ENCODE measurements at places on chromosomes 7 and 10.

- no peak for DNase-seq
These were observed 902 bp upstream of the FZD9 start for GRCh38 chr7:73432676-73433075.

- DNase-seq: no peak
These were observed 173.9 kb downstream of the RNLS start for GRCh38 chr10:88409236-88409635.

DNA sequence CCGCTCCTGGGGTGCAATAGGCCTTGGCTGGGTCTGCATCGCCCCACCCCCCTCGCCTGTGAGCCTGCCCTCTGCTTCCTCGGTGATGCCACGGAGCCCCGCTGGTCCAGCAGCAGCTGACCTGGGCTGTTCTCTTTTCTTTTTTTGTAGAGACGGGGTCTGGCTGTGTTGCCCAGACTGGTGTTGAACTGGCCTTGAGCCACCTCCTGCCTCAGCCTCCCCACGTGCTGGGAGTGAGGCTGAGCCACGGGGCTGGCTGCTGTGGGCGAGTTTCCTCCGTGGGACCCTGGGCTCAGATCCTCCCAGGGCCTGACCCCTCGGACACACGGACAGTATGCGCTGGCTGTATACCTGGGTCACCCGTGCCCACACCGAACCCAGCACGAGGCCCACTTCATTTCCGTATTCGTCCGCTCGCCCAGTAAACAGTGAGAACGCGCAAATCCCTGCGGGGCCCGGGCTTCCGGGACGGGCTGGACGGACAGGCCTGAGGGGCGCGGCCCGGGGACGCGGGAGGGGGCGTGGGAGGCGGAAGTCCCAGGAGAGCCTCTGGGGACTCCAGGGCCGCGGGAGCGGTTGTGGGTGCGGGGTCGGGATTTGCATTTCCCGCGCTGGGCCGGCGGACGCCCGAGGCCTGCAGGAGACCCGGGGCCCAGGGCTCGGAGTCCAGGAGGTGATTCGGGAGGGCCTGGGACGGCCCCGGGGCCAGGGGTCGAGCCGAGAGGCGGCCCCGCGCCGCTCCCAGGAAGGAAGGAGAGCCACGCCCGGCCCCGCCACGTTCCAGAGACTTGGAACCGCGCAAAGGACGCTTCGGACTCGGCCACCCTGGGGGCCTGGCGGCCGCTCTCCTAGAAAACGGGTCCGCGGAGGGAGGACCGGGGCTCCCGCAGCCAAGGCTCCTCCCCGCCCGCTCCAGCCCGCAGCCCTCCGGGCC, 57.7 kb upstream of the DNAJB6 start:
- no peak for DNase-seq

DNA sequence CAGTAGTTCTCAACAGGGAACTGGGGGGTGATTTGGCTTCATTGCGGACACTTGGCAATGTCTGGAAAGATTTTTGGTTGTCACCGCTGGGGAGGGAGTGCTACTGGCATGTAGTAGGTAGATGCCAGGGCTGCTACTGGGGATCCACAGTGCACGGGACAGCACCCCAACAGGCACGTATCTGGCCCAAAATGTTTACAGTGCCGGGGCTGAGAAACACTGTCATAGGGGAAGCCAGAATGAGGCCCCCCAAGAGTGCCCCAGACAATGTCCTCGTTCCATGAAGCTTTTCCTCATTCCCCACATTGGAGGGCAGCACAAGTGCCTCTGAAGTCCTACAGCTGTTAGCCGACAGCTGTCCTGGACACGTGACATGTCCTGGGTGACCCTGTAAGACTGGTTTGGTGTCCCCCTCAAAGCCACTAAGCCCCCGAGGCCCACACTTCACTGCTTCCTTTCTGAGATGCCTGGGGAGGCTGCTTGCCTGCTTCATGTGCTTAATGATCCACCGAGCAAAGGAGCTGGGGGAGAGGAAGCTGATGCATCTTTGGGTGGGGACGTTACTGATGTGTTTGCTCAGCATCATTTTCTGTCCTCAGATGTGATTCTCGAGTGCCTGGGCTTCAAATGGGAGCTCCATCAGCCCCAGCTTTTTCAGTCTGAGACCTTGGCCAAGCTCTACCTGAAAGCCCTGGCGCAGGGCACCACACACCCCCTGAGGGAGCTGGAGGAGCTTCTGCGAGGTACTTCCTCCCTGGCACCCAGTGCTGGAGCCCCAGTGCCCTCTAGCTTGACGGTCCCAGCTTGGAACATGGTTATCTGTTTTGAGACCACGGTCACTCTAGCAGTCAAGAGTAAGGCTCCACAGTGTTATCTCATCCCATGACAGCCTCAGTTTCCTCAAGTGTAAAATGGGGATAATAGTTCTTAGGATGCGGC, 14.7 kb downstream of the BTBD16 start:
- DNase-seq: no peak

GRCh38 chr7:142301923-142302550, 44.2 kb upstream of the PRSS58 start:
- no peak for DNase-seq

GRCh38 chr10:71234970-71235685, 22.8 kb downstream of the UNC5B start:
- no peak for DNase-seq

DNA sequence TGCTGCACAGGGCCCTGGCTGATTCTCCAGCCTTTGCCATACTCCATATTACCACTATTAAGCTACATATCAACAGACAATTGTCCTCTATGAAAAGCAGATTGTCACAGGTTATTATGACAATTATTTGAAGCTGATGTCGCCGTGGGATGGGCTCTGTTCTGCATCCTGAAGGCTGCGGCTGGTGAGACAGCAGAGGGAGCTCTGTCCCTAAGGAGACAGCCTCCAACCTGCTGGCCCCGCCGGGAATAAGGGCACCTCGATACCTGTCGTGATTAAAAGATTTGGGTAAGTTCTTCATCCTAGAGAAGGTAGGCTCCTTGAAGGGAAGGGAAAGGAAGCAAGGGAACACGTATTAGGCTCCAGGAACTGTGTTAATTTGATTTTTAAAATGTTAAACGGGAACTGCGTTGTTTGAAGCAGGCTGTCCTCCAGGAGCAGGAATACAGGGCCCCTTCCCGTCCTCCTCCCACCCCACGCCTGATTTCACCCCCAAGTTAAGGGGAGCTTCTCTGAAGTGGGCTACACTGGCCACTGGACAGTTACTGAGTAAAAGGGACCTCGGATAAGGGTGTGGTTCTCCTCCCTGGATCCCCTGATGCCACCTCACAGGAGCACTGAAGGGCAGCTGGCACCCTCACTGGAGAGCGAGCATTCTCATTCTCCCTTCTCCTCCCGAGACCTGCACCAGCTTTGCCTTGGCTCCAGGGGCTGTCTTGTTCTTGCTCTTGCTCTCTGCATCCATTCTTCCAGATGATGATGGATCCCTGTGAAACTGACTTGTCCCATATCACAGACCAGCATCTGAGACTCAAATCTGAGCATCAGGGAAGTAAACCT, 11.8 kb upstream of the TIAL1 start:
- DNase-seq: no peak

- no peak for DNase-seq
These were observed 81.0 kb upstream of the INSIG1 start for GRCh38 chr7:155216475-155217272.

- no peak for DNase-seq
These were observed 484.2 kb downstream of the ANKRD7 start for GRCh38 chr7:118708741-118709140.

DNA sequence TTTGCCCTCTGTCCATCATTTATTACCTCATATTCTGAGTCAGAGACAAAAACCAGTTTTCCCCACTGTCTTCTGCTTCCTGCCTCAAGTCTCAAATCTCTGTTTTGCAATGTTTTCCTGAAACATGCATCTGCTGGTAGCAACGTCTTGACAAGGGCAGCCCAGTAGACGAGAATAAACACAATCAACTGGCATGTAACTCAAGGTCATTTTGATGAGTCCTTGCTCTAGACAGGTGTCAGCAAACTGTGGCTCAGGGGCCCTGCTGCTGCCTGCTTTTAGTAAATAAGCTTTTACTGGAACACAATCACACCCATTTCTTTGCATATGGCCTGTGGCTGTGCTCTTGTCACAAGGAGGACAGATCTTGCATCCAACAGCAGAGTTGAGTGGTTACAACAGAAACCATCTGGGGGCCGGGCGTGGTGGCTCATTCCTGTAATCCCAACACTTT, 59.8 kb downstream of the ITIH5 start:
- DNase-seq: no peak

GRCh38 chr10:35194906-35195305, 68.3 kb downstream of the CREM start:
- DNase-seq: no peak

DNA sequence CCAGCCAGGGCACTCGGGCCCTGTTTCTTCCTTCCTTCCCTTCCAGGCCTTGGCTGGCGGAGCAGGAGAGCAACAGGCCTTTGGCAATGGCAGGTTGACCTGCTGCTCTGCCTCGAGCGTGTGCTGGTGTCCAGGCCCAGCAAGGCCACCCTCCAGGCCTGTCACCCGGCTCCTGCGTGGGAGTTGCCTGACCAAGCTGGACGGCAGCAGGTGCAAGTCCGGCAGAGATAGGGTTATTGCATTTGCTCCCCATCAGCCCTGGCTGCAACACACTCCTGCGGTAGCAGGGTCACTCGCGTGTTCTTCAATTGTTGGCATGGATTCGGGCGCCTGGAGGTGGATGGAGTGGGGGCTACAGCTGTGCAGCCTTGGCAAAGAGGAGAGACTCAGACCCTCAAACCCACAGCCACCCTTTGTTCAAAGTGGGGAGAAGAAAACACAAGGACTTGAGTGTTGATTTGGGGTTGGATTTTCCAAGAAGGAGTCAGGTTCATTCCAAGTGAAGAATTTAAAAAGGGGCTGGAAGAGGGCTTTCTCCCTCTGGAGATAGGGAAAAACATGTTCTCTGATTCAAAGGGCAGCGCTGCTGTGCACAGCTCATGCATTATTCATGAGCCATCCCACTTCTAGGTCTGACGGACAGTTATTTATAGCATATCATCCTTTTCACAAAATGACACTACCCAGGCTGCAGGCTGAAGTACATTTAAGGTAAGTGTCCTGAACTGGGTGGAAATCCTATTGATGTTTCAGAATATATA, 64.2 kb upstream of the PITRM1 start:
- no peak for DNase-seq

DNA sequence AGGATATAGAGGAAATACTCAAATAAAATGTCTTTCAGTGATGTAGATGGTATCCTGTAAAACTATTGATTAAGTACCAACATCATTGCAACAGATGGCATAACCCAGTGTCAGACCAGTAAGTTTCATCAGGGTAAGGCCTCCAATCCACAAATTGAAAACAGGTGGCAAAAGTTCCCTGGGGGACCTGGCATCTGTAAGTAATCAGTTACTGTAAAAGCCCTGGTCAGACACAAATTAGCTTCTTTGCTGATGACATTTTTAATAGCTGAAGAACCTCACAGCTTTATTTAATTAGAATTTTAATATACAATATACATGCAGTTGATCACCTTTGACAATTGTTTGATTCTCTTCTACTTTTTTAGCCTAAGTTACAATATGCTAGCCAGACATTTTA, 152.5 kb downstream of the PLXDC2 start:
- no peak for DNase-seq

DNA sequence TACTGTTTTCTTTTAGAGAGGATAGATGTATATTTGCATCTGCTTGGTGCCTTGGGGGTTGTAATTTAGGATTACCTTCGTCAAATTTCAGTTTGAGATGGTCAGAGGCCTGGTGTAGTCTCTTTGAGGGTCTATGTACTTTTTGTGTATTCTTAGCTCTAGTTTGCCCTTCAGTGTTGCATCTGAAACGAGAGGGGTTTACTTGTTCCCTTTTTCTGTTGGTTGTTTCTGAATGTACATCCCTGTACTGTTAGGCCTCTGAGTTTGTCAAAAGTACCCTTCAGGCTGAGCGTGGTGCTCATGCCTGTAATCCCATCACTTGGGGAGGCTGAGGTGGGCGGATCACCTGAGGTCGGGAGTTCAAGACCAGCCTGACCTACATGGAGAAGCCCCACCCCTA, 60.0 kb downstream of the MLLT10 start:
- DNase-seq: no peak

GRCh38 chr7:69844264-69844868, 246.1 kb downstream of the AUTS2 start:
- DNase-seq: no peak

- DNase-seq: no peak
These were observed 410.4 kb downstream of the ATRNL1 start for GRCh38 chr10:115503546-115503945.

DNA sequence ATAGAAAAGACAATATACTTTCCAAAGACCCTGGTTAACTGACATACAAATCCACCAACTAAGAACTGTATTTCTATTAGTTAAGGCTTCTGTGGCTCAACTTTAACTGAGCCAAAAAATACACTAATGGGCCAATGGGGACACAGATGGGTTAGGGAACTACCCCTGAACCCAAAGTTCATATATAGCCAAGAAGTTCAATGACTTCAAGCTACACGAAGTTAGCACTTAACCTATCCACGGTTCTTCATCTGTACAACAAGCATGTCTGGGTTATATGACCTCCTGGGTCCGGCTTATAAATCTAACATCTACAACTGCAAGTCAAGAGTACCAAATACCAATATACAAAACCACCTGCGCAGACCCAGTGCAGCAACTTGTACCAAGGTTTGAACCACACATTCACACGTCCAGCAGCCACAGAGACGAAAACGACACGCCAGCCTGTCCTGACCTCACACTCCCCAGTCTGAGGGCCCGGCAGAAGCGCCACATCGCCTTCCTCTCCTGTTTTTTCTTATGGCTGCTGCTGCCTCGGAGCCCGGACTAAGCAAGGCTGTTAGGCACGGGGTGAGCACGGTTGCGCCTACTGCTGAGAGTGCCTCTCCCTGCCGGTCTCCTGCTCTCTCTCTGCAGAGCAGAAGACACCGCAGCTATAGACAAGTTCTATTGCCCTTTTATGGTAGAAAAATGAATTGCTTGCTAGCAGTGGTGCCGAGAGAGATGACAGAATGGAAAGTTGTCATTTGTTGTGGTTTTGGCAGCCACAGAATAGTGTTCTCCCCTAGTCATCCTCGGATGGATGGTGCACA, 86.3 kb downstream of the RNF216 start:
- DNase-seq: peak; percentile 40

DNA sequence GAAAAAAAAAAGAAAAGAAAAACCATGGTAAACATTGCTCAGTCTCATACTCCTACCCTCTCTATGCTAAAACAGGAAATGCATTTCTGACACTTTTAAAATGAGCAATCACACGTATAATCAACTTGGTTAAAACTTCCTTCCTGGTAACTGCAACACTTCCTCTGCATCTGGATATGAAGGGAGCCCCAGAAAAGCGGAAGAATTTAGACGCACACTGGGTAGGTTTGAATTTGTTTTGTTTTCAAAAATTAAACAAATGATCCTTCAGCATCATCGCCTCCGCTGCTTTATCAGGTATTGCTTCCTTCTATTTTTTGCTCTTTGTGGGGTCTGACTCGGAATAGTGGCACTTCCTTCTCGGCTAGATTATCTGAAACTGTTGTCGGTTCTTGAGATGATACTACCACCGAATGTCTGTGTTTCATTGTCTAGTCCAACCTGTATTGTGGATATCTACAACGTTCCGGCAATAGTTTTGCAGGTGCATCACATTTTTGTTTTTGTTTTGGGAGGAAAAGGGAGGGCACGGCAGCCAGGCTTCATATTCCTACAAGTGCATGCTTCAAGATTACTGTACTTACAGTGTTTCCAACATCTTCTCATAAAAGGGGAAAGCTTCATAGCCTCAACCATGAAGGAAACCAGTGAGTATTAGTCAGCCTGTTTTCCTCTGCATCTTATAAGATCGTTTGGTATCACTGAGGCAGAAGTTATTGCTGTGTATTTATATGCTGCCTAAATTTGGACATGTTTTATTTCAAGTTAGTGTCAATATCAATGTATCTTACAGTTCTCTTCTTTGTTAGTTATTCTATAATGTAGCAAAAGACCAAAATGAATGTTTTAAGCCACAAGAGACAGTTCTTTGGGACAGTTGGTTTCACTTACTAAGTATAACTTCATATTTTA, at the start of gene PIK3CG:
PIK3CG (plus strand) TSS at position 153 of the 912 bp plus-strand sequence. CDS start 2,280 bp downstream, outside the sequence.
- DNase-seq: no peak

All from stimulated activated CD8-positive, alpha-beta memory T cell treated with anti-CD3 and anti-CD28 coated beads, Interleukin-4, amount 100 ng/mL, for 24 hours (primary cell).